Occipital lobe (tissue), 3 donors: ENCODE measurements at places on chromosomes 1 and 21. TPM values are rescaled to one million over a fixed set of nuclear protein-coding genes. Genes with fewer than 3 reads are reported as not detected.
A peak's percentile ranks its signal among the peaks of the same experiment; 100 is the strongest.

The PLA2G5 gene
- total RNA-seq = 0.16 TPM

The CXADR gene
- 372 TPM for total RNA-seq

The POU3F1 gene
- 9.4 TPM for total RNA-seq

The GRHL3 gene
- not detected for total RNA-seq

The CCDC30 gene
- 15.4 TPM for total RNA-seq

The CLDN19 gene
- not detected for total RNA-seq

The HTR6 gene
- total RNA-seq = 0.16 TPM

- no peak for DNase-seq
Measured at GRCh38 chr1:210726621-210727020, 397.9 kb downstream of the HHAT start.

DNA sequence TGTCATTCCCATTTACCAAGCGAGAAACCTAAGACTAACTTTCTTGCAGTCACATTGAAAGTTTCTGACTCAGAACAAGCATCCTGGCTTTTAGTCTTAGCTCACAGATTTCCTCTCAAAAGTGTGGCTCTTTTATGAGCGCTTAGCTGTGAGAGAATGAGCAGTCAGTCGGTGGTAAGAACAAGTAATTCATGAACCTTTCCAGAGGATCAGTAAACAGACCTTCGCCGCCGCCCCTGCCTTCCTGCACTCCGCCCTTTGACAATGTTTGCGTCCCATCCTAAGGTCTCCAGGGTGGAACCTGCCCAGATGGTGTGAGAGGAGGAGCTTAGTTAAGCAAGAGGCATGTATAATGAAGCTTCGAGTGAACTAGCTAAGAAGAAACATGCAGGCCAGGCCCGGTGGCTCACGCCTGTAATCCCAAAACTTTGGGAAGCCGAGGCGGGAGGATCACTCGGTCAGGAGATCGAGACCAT, 142.4 kb downstream of the GLUL start:
- no peak for DNase-seq

GRCh38 chr1:209609041-209609790, 25.7 kb downstream of the CAMK1G start:
- DNase-seq = peak; percentile 66

- no peak for DNase-seq
Measured at GRCh38 chr1:27339213-27339612, 2.6 kb upstream of the SYTL1 start.

- DNase-seq = no peak
Measured at GRCh38 chr1:87113313-87113712, 198.9 kb downstream of the HS2ST1 start.

- DNase-seq = no peak
Measured at GRCh38 chr1:97571760-97572159, 349.1 kb downstream of the DPYD start.

DNA sequence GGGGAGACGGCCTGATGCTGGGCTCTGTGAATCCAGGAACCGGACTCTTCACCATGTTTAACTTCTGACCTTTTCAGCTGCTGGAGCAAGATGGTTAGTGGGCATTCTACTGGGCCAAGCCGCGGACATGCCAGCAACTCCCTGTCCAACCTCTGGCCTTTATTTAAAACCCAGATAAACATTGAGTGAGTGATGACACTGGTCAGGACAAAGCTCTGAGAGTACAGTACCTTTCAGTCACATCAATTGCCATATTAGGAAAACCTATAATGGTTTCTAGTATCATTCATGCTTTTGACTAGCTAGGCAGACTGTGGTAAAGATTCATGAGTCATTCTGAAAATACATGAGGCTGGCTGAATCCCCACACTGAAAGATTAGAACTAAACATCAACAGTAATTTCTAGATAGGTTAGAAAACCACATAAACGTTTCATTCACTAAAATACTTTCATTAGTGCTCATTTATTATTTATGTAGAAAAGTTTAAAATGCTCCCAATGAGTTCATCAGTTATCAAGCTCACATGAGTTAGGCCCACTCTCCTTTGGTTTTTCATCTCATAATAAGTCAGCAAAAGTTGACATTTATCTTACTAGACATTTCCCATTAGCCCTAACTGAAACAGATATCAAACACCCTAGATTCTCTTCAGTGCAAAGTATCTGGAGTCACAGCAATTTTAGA, 7.1 kb upstream of the ACTA1 start:
- DNase-seq = no peak

DNA sequence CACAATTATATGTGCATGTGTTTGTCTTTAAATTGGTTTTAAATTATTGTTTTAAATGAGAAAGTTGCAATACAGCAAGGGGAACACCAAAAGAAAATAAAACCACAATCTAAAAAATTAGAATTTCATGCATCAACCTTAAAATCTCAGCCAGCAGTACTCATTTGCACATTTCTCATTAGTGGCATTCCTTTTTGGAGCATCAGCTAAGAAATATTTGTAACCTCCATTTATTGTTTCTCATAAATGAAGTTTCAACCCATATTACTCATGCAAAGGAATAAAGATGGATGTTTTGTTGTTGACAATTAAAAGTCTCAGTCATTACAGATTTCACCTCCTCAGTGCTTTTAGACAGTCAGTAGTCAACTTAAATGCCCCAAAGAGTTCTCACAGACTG, 160.1 kb downstream of the TBX15 start:
- no peak for DNase-seq

- DNase-seq = no peak
Measured at GRCh38 chr21:40291560-40291959, 424.3 kb downstream of the PCP4 start.

DNA sequence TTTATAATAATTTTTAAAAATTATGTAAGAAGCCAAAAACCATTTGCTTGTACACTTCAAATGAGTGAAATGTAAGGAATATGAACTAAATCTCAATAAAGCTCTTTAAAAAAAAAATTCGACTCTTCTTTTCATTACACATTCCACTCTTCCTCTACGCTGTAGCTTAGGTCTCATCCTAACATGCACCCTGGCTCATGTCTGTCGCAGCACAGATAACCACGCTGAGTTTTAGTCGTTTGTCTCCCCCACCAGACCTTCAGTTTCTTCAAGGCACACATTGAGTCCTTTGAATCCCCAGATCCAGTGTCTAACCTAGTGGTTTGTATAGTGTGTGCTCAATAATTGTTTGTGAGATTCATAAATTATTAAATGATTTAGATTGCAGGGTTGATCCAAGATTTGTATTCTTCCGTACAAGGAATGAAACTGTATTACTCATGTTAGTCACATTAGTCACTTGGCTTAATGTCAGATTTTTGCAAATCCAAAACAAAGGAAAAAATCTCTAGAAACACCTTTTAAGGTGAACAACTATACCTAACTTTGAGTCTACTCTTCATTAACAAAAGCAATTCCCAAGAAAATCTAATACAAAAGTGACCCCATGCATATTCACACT, 57.3 kb downstream of the SLC25A24 start:
- no peak for DNase-seq

DNA sequence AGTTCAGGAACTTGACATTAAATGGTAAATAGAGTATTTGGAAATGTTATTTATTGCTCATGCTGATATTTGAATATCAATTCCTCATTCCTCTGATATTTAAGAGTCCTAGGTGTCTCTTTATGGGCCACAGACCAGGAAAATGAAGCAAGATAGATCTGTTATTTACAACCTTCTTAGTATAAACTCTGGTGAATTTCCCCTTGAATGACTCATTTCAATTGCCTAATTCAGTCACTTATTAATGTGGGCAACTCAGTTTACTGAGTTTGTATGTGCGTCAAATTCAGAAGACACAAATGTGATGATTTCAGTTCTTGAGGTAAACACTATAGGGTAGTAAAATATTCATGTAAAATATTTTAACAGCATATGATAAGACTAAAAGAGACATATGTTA, 1404.4 kb upstream of the PRMT6 start:
- no peak for DNase-seq

GRCh38 chr1:113197719-113198330, 124.8 kb downstream of the LRIG2 start:
- no peak for DNase-seq

DNA sequence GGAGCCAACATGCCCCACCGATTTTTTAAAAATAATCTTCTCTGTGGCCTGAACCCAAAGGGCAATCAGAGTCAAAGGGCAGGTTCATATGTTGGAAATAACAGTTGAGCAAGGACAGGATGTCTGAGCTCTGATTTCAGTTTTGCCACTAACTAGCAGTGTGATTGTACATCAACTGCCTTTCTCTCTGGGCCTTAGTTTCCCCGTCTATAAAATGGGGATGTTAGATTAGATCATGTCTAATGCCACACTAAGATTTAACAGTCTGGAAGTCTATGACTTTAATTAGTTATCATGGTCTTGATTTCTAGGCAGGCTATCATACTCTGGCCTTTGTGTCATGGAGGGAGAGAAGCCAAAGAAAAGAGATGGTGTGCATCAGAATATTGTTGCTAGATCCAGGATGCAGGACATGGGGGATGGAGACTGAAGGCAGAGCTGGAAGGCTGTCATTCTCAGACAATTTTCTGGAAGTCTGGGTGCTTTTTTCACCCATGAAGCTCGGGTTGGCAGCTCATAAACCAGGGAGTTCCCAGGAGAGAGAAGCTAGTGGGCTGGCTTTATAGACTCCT, 28.4 kb downstream of the IER5 start:
- no peak for DNase-seq

GRCh38 chr1:82903626-82904025, 1095.3 kb downstream of the TTLL7 start:
- no peak for DNase-seq
